Thymus (tissue), 14 donors: ENCODE measurements at places on chromosomes 12 and 14. TPM values are rescaled to one million over a fixed set of nuclear protein-coding genes. Genes with fewer than 3 reads are reported as not detected.

The IRF9 gene
- 117 TPM for total RNA-seq

The COX8C gene
- not detected for total RNA-seq

The KRT82 gene
- 0.05 TPM for total RNA-seq

The ATG101 gene
- 43.3 TPM for total RNA-seq

The COL2A1 gene
- 0.47 TPM for total RNA-seq

- no peak for DNase-seq
- H3K4me3 ChIP-seq = no peak overlapping the region
- H3K27me3 ChIP-seq = no peaks in the 10 kb centered on the region
- no peaks in the 10 kb centered on the region for H3K36me3 ChIP-seq
Measured at GRCh38 chr14:80447392-80447791, 236.1 kb upstream of the DIO2 start.

DNA sequence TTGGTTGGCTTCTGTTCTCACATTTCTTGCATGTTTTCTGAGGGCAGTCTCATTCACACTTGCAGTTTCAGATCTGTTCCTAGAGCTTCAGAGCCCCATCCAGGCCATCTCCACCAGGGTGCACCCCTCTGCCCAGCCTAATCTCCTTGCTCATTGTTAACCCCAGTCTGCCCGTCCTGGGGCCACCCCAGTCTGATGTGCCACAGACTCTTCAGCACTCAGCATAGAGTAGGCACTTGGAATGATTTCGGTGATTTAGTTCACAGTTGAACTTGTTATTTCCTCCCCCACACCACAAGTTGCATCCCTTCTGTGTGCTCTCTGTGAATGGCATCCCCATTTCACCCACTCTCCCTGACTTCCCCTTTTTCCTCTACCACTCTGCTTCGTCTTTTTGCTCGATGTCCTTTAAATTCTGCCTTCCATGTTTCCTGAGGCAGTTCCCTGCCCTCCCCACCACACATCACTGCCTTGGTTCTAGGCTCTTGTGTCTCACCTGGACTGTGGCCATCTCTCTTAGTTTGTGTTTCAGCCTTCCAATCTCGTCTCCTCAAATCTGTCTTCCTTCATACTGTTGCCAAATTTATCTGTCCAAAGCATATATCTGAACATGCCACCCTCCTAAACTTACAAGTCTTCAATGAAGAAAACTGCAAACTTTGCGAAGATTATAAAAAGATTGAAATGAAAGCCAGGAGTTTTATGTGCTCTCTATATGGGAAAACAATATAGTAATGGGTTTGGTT, 41.5 kb downstream of the ANO6 start:
- DNase-seq = no peak
- H3K4me3 ChIP-seq = no peak overlapping the region
- H3K27ac ChIP-seq = no peak overlapping the region

- no peaks in the 10 kb centered on the region for H3K27me3 ChIP-seq
- H3K36me3 ChIP-seq = no peaks in the 10 kb centered on the region
- H3K4me3 ChIP-seq = no peak overlapping the region
- DNase-seq = no peak
- no peaks in the 10 kb centered on the region for H3K4me1 ChIP-seq
Measured at GRCh38 chr14:37566811-37567371, 28.2 kb downstream of the FOXA1 start.

DNA sequence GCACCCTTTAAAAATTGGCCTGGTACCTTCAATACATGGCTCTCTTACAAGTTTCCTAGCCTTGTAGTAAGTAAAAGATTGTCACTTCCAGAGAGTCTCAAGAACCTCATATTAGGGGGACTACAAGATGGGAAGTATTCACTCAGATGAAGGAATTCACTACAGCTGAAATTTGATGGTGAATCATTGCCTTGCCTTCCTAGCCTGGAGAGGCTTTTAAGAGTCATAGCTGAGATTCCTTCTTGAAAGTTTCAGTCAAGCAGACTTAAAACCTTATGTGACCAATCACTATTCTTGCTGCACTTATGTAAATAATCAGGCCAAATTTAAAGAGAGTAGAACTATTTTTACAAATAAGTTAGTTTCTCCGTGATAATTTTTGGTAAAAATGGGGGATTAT, 451.6 kb downstream of the TRHDE start:
- no peak for DNase-seq
- H3K36me3 ChIP-seq = no peaks in the 10 kb centered on the region
- H3K4me3 ChIP-seq = no peak overlapping the region
- no peaks in the 10 kb centered on the region for H3K27me3 ChIP-seq
- no peak overlapping the region for H3K27ac ChIP-seq

- peaks cover 10% of the 10 kb centered on the region for H3K4me1 ChIP-seq
- H3K27me3 ChIP-seq = peaks cover 54% of the 10 kb centered on the region
- DNase-seq = peak; percentile 60
- no peak overlapping the region for H3K27ac ChIP-seq
Measured at GRCh38 chr14:81435391-81436295, 35.5 kb upstream of the STON2 start.

DNA sequence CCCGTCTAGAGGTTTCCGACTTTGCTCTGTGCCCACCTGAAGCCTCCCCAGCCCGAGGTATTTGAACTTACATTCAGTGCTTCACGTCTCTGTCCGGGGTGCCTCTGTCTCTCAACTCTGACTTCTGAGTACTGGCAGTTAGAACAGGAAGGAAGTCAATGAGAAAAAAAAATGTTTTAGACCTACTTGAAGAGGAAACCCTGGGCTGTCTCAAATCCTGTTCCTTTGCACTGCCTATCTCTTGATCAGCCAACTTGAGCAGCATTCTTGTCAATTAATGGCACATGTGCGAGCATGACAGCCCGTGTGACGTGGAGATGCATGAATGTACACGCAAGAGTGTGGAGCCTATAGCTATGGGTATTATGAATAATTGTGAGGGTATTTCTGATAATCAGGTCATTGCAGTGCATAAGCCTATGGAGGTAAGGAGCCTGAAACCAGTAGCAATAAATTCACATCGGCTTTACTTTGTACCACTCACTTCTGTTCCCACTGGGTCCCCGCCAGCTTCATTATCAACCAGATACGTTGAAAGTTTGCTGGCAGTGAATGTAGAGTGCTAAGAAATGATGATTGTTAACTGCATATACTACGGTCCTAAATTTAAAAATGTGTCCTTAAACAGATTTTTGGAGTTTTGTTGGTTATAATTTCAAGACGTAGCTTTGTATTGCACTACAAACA, at the start of gene ARHGDIB:
ARHGDIB (minus strand) TSS at position 136 of the 687 bp plus-strand sequence. CDS start 10,889 bp downstream, outside the sequence.
- peaks cover 12% of the 10 kb centered on the region for H3K4me1 ChIP-seq
- peaks cover 9% of the 10 kb centered on the region for H3K36me3 ChIP-seq
- no peaks in the 10 kb centered on the region for H3K27me3 ChIP-seq
- DNase-seq = no peak

- H3K36me3 ChIP-seq = peaks cover 81% of the 10 kb centered on the region
- no peak for DNase-seq
- H3K4me1 ChIP-seq = peaks cover 57% of the 10 kb centered on the region
- no peak overlapping the region for H3K4me3 ChIP-seq
- no peaks in the 10 kb centered on the region for H3K27me3 ChIP-seq
Measured at GRCh38 chr12:14949631-14950030, 11.3 kb upstream of the ERP27 start.

GRCh38 chr12:121858662-121859572, at the start of gene HPD:
Gene HPD, minus strand, starts transcription at chr12:121858859. Its CDS starts 36 bp downstream, at chr12:121858823.
- H3K27ac ChIP-seq = no peak within 1 kb of the TSS
- peaks cover 9% of the 10 kb centered on the region for H3K4me1 ChIP-seq
- H3K4me3 ChIP-seq = no peak within 1 kb of the TSS

GRCh38 chr12:16220120-16220519, 57.4 kb downstream of the SLC15A5 start:
- no peak for DNase-seq
- H3K36me3 ChIP-seq = no peaks in the 10 kb centered on the region
- no peaks in the 10 kb centered on the region for H3K27me3 ChIP-seq
- no peak overlapping the region for H3K4me3 ChIP-seq
- H3K4me1 ChIP-seq = no peaks in the 10 kb centered on the region

- no peak overlapping the region for H3K27ac ChIP-seq
- no peaks in the 10 kb centered on the region for H3K4me1 ChIP-seq
- no peak overlapping the region for H3K4me3 ChIP-seq
- no peak for DNase-seq
Measured at GRCh38 chr12:70251226-70251625, 8.0 kb downstream of the CNOT2 start.

DNA sequence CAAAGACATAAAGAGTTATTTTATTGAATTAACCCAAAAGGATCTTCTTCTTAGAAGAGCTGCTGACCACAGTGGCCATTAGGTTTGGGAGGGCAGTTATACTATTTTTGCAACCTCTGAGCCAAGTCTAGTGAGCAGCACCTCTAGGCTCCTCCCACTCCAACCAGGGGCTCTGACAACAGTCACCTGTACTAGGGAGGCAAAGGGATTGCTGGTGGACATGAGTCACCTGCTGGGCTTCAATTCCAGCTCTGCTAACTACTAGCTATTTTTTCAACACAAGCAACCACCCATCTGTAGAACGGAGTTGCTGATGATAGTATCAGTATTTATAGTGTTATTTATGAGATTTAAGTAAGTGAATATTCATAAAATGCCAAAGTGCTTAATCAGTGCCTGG, 166.0 kb downstream of the KLHL28 start:
- no peak overlapping the region for H3K27ac ChIP-seq
- no peak overlapping the region for H3K4me3 ChIP-seq
- no peak for DNase-seq

DNA sequence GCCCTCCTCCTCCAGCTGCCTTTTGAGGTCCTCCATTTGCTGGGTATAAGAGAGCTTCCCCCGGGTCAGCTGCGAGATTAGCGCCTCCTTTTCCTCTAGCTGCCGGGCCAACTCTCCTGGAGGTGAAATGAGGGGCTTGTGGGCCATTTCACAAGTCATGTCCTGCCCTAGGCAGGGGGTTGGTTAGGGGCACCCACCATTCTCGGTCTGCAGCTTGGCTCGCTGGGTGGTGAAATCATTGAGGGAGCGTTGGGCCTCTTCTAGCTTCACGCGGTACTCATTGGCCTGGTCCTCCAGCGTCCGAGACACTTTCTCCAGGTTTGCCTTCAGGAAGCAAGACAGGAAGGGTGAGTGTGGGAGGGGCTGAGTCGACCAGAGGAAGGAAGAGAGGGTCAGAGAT, 12.6 kb downstream of the CMTM5 start:
- H3K4me3 ChIP-seq = no peak overlapping the region
- DNase-seq = no peak
- H3K4me1 ChIP-seq = no peaks in the 10 kb centered on the region
- H3K36me3 ChIP-seq = no peaks in the 10 kb centered on the region

- no peak for DNase-seq
- H3K36me3 ChIP-seq = no peaks in the 10 kb centered on the region
- no peak overlapping the region for H3K27ac ChIP-seq
- H3K4me3 ChIP-seq = no peak overlapping the region
Measured at GRCh38 chr14:27836386-27836785, 930.2 kb upstream of the FOXG1 start.

GRCh38 chr14:66842911-66843512, 335.1 kb downstream of the GPHN start:
- no peaks in the 10 kb centered on the region for H3K36me3 ChIP-seq
- no peaks in the 10 kb centered on the region for H3K4me1 ChIP-seq
- no peak overlapping the region for H3K4me3 ChIP-seq
- no peaks in the 10 kb centered on the region for H3K27me3 ChIP-seq
- no peak for DNase-seq

DNA sequence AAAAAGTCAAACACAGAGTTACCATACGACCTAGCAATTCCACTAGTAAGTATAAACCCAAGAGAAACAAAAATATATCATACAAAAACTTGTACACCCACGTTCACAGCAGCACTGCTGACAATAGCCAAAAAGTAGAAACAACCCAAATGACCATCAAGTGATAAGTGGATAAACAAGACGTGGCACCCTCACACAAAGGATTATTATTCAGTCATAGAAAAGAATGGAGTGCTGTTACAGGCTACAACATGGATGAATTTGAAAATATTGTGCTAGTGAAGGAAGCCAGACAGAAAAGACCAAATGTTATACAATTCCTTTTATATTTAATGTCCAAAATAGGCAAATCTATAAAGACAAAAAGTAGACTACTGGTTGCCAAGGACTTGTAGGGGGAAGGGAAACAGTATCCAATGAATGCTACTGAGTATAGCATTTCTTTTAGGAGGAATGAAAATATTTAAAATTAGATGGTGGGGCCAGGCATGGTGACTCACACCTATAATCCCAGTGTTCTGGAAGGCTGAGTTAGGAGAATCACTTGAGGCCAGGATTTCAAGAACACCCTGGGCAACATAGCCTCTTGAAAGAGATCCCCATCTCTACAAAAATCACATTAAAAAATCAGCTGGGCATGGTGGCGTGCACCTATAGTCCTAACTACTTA, 41.9 kb downstream of the SPTLC2 start:
- H3K27me3 ChIP-seq = no peaks in the 10 kb centered on the region
- no peak for DNase-seq
- H3K4me3 ChIP-seq = no peak overlapping the region
- no peak overlapping the region for H3K27ac ChIP-seq
- H3K36me3 ChIP-seq = peaks cover 13% of the 10 kb centered on the region

- H3K27ac ChIP-seq = no peak overlapping the region
- DNase-seq = no peak
- H3K36me3 ChIP-seq = no peaks in the 10 kb centered on the region
- no peaks in the 10 kb centered on the region for H3K4me1 ChIP-seq
- no peak overlapping the region for H3K4me3 ChIP-seq
Measured at GRCh38 chr14:61756135-61756534, 6.1 kb upstream of the SNAPC1 start.

DNA sequence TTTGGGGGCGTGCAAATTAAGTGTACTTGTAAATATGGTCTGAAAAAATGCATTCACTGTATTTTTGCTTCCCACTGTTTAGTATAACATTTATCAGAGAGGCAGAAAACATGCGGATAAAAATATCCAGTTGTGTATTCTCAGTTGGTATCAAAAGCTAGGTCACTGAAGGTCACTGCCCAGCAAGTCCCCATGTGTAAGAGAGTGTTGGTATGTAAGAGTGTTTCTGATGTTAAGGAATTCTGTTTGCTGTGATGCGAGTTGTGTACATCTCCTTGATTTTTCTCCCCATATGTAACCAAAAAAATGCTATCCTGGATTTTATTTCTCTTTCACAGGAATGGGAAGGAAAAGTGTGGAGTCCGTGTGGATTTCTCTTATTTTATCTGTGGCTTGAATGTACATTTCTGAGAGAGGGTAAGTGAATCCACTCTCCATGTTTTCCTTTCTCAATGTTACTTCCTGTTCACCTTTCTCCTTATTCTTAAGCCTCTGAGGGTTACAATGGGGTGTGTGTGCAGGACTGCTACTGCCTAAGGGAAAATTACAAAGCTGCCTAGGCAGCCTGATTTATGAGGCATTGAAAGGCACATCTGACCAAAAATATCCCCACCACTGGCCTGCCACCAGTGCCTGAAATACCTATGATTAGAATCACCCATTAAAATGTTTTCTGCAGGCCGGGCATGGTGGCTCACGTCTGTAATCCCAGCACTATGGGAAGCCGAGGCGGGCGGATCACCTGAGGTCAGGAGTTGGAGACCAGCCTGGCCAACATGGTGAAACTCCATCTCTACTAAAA, 97.9 kb upstream of the USP44 start:
- no peak for DNase-seq
- H3K27ac ChIP-seq = no peak overlapping the region
- H3K4me1 ChIP-seq = no peaks in the 10 kb centered on the region
- H3K27me3 ChIP-seq = no peaks in the 10 kb centered on the region

GRCh38 chr12:117718559-117718958, 250.2 kb downstream of the KSR2 start:
- no peak overlapping the region for H3K27ac ChIP-seq
- H3K4me3 ChIP-seq = no peak overlapping the region
- H3K36me3 ChIP-seq = no peaks in the 10 kb centered on the region

GRCh38 chr14:21099596-21099985, 1.1 kb upstream of the ZNF219 start:
- no peak overlapping the region for H3K4me3 ChIP-seq
- H3K4me1 ChIP-seq = peaks cover 30% of the 10 kb centered on the region
- H3K36me3 ChIP-seq = no peaks in the 10 kb centered on the region
- H3K27ac ChIP-seq = no peak overlapping the region
- no peaks in the 10 kb centered on the region for H3K27me3 ChIP-seq
- no peak for DNase-seq
